OCI-LY7 (cell line): ENCODE measurements at places on chromosomes 7 and 10. TPM values are rescaled to one million over a fixed set of nuclear protein-coding genes. Genes with fewer than 3 reads are reported as not detected.

Gene WEE2
- not detected in 2 replicates for total RNA-seq

Gene EGR2
- total RNA-seq: 0.19 and 0.30 TPM in 2 replicates

Gene DTX2
- total RNA-seq: 26.1 and 27.8 TPM in 2 replicates

Gene SUFU
- 10.0 and 10.1 TPM in 2 replicates for total RNA-seq

Gene NPSR1
- total RNA-seq: not detected in 2 replicates

Gene CAMK1D
- 25.6 and 28.0 TPM in 2 replicates for total RNA-seq

Gene ODAD2
- 0.09 TPM in 1 of 2 replicates, not detected in the other for total RNA-seq

Gene RSPH10B2
- 1.3 TPM in 1 of 2 replicates, not detected in the other for total RNA-seq
